ENCODE measurements at places on chromosomes 1 and 21.

GRCh38 chr1:89760496-89760895, 60.3 kb upstream of the LRRC8D start:
- no peak for DNase-seq

GRCh38 chr1:94542088-94542870, 720 bp upstream of the F3 start:
- no peak for DNase-seq

- DNase-seq, result no peak
These were observed 73.5 kb downstream of the PUM1 start for GRCh38 chr1:30991862-30992606.

- DNase-seq, result no peak
These were observed 200.9 kb downstream of the DISC1 start for GRCh38 chr1:231827337-231828105.

DNA sequence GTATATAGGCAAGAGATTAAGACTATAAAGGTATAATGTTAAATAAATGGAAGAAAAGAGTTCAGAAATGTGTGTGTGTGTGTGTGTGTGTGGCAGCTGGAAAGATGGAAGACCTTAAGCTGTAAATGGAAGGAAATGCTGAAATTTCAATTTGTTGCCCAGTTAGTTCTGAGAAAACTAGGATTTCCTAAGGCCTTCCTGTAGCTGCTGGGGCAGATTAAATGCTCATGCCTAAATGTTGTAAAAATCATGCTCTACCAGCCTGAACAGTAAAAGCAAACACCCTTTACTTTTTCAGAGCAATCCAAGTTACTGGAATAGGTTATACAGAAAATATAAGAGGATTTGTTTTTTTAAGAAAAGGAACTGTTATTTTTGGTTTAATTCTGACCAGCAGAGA, 8.3 kb downstream of the ADCY10 start:
- no peak for DNase-seq

- peak; percentile 86 for DNase-seq
These were observed 7.3 kb downstream of the SH3BGRL3 start for GRCh38 chr1:26287033-26287711.

- DNase-seq, result no peak
These were observed 16.0 kb downstream of the SLX9 start for GRCh38 chr21:44955798-44956175.

DNA sequence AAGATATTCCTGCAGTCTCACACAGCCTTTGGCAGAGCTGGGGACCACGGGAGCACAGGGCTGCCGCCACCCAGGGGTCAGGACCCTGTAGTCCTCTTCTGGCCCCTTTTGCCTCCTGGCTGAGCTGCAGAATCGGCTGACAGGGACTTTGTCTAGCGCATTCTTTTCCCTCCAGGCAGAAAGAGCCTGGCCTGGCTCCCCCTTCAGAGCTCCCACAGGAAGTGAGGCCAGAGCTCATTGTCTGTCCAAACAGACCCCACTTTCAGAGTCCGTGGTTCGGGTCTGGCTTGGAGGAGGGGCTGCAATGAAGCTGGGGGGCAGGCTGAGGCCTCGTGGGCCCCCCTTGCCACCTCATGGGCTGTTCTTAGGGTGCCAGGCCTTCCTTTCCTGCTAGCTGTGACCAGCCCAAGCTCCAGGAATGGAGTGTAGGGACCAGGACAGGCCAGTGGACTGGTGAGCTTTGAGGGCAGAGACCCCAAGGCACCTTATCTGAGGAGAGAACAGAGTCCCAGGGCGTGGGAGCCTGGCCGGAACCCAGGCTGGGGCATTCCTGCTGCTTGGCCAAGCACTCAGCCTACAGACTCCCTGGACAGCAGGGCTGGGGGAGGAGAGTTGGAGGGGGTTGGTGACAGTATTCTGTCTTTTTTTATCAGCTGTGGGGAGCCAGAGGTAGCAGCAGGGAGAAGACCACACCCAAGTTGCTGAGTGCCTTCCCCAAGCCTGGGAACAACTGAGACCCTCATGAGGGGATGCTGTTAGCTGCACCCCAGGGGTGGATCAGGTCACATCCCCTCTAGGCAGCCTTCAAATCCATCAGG, 4.7 kb downstream of the CELSR2 start:
- no peak for DNase-seq

DNA sequence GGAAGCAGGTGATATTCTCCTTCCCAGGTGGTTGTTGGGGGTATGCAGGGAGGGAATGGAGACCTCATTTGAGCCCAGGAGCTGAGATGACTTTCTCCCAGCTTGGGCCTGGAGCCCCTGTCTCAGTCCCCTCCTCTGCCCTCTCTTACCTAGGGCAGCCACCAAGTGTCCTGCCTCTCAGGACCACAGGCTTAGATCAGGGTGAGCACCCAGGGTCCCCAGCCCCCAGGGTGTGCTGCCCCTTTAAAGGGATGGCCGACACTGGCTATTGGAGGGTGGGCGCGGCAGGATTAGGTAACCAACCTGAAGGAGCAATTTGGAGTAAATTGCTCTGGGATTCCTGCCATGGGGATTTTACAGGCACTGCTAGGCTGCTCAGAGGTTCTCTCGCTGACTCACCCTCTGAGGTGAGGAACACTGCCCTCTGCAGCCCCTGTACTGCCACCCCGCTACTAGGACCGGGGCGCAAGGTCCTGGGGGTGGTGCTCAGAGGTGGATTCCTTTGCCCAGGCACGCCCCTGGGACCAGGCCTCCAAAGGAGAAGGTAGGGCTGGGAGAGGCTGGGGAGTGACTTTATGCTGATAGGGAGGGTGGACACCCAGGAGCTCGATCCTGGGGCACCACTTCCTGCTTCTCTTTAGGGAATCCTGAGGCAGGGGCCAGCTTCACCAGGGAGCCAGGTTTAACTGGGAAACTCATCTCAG, 1.5 kb downstream of the RPS6KA1 start:
- DNase-seq, result no peak

DNA sequence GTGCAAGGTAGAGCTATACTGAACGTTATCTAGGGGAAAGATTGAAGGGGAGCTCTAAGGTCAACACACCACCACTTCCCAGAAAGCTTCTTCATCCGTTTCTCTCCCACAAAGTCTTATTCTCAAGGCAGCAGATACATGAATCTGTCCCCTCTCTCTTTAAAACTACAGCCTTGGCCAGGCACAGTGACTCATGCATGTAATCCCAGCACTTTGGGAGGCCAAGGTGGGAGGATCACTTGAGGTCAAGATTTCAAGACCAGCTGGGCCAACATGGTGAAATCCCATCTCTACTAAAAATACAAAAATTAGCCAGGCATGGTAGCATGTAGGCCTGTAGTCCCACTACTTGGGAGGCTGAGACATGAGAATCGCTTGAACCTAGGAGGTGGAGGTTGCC, 8.1 kb downstream of the CYP4X1 start:
- DNase-seq, result no peak

GRCh38 chr21:46452710-46453109, 6.0 kb upstream of the DIP2A start:
- DNase-seq, result no peak
